ENCODE measurements at places on chromosomes 2 and 18.

- DNase-seq = no peak
Measured at GRCh38 chr2:73020306-73020656, 51.2 kb downstream of the SFXN5 start.

GRCh38 chr2:168084288-168084687, 163.1 kb downstream of the STK39 start:
- no peak for DNase-seq

DNA sequence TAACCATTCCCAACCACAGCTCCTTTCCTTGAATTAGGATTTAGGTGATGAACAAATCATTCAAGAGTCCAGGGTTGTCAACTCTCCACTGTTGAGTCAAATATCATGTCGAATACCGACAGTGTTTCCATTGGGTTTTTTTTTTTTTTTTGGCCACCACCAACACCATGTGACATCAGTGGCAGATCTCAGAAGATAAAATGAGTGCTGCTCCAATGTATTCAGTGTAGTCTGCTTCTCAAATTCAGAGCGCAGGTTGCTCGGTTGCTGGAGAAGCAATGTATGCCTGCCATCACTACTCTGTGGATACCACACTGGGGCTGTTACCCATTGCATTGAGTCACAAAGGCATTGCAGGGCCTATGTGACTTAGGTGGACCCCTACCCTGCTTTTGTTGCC, 10.8 kb upstream of the ATL2 start:
- DNase-seq = no peak

DNA sequence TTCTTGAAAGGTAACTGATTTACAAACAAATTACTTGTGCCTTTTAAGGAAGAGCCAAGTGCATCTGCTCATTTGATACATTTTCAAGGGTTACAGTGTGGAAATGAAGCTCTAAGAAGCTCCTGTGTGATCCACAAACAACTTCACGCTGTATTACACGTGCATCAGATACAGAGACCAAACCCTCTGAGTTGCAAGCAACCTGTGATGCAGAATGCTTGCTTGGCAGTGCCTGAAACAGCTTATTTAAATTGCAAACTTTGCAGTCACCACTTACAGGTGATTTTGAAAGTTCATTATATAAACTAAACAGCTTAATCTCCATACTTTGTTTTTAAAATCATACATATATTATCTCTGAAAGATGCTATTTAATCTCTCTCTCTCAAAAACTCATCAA, 50.1 kb downstream of the ZEB2 start:
- no peak for DNase-seq

DNA sequence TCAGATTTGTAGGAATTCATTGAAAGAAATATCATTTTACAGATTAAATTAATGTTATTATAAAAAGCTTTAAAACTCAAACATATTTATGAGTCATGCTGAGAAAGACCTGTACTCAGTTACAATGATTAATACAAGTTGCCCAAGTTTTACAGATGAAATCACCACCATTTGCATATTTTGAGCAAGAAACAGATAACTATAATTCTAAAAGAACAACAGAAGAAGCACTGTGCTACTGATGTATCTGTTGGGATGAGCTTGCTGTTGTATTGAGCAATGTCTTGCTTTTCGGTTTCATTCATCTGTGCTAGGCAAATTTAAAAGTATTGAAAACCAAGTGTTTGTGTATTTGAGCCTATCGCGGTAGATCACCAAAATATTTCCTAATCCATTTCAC, 1589.1 kb upstream of the ZEB2 start:
- DNase-seq = no peak

DNA sequence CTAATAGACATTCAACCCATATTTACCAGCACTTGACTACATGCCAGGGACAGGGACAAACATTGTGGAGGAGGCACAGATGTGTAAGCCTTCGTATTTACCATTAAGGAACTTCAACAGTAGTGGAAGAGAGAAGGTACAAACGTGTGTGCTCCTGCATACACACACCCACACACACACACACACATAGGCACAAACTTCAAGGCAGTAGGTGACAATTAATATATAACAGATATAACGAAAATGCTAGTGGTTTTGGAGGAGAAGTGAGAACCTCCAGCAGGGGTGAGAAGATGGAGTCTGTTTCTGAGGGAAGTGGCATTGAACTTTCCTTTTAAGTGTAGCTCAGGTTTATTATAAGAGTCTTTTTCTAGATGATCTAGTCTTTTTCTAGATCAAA, 231.1 kb downstream of the SETBP1 start:
- DNase-seq = no peak

DNA sequence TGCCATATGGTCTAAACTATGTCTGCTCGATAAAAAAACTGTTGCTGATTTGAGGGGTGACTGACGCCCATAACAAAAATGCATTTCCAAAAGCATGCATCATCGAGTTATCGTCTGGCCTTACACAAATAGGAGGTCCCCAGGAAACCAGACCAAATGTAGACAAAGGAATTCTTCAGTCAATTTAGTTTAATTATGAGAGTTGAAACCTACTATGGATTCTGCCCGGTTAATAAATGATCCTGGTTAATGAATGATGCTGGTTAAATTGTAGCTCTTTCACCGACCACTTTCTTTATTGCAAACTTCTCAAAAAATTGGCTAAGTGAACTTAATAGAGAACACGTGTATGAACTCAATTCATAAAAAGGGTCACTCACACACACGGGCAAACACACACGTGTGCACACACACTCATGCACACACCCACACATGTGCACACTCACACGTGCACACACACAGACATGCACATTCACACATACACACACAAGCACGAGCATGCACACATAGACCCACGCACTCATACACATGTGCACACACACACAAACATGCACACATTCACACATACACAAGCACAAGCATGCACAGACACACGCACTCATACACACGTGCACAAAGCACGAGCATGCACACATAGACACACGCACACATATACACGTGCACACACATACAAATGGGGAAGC, 59.0 kb upstream of the SALL3 start:
- no peak for DNase-seq

DNA sequence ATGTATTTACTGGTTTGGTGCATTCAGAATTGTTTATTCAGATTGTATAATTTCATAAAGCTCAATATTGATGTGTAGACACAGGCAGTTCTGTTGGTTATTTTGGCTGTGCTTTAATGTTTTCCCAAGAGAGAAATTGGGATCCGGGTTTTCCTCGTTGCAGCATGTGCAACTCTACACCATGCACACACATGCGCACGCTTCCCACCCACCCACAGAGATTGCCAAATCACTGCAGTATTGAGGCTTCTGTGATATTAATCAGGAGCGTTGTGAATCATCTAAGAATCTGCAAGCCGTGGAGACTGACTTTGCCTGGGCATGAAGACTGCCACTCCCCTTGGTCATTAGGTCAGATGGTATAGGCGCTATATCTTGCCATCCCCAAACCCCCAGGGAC, 571.5 kb downstream of the SLC4A3 start:
- DNase-seq = no peak

DNA sequence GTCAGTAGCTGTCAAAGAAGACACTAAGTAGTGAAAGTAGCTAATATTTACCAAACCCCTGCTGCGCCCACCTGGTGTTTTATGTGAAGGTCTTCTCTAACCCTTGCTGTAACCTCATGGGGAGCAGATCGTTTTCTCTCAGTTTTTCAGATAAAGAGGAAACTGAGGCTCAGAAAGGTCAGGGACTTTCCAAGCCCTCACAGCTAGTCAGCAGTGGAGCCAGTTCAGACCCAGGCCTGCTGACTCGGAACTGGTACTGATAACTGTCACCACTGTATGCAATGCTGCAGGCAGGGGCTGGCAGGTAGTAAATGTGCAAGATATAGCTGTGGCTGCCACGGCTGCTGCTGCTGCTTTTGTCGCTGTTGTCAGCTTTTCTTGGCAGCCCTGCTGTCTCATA, 69.1 kb downstream of the LRRFIP1 start:
- DNase-seq = peak; percentile 47

GRCh38 chr2:45237850-45238542, 228.7 kb upstream of the SIX2 start:
- peak; percentile 32 for DNase-seq

DNA sequence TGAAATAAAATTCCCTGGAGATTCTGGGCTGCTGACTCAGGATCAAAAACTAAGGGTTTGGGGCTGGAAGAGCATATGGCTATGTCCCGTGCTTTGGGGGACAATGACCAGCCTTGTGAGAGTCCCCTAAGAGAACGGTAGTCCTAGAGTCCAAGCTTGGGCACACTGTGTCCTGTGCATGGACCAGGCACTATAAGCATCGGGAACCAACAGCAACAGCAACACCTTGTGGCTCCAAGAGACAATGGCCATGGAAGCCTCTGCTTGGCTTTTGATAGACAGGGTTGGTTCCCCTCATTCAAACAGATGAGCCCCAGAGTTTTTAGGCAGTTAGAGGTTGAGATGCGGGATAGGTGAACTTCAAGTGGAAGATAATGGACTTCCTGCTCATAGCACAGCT, 294.4 kb upstream of the CHAC2 start:
- no peak for DNase-seq

DNA sequence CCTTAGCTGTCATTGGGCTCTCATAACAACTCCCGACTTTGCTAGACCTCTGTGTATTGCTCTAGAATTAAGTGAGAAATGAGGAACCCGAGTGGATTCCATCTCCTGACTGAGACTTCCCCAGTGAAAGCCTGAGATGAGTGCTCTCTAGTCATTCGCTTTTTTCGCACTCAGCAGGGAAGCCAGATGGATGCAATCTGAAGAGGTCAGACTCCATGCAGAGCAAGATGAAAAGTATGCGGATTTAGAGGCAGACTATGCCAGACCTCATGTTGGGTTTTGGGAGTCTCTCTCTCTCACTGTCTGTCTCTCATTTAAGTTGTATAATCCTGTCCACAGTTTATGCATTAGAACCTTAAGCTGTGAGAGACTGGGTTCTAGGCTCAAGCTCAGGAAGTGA, 88.6 kb downstream of the SLC5A7 start:
- DNase-seq = no peak

DNA sequence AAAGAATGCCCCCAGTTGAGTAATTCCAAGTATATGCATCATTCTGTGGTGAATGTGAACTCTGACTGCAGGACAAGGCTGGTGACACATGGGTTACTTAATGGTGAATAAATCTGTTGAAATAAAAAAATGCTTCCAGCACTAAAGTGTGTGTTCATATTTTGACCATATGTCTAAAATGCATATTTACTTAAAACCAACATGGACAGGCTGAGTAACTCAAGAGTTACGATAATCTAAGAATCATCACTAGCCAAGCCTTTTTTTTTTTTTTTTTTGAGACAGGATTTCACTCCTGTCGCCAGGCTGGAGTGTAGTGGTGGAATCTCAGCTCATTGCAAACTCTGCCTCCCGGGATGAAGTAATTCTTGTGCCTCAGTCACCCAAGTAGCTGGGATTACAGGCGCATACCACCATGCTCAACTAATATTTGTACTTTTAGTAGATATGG, 47.1 kb upstream of the CCBE1 start:
- DNase-seq = no peak

DNA sequence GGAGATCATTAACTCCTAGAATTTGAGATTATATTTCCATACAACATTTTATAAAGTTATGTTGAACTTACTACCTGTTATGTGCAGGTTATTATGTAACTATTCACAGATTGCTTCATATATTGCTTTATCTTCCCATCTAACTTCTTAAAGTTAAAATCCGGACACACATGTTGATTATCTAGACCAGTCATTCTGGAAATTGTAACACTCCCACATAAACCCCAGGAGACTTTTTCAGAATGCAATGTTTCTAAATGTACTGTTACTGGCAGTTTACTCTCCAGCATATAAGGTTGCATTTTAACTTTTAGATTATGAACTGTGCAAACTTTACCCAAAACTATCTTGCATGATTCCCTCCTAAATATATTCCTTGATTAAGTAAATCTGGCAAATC, 70.5 kb upstream of the FAM117B start:
- DNase-seq = no peak

- no peak for DNase-seq
Measured at GRCh38 chr2:129367107-129367506, 612.4 kb upstream of the RAB6C start.

DNA sequence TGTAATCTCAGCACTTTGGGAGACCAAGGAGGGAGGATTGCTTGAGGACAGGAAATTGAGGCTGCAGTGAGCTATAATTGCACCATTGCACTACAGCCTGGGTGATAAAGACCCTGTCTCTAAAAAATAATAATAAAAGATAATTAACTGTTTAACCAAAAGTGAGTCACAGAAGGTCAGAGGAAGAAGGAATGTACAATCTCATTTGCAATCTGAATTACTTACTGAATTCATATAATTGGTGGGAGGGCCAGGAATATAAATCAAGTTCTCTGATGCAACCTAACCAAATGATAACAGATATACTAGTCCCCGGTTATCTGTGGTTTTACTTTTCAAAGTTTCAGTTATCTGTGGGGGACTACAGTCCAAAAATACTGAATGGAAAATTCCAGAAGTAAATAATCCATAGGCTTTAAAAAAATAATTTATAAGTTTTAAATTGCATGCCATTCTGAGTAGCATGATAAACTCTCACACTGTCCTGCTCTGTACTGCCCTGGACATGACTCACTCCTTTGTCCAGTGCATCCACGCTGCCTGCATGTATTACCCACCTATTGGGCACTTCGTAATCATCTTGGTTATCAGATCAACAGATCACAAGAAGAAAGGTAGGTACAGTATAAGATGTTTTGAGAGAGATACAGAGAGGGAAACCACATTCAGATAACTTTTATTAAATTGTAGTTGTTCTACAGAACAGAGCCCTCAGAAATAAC, 12.8 kb upstream of the MATN3 start:
- DNase-seq = no peak

DNA sequence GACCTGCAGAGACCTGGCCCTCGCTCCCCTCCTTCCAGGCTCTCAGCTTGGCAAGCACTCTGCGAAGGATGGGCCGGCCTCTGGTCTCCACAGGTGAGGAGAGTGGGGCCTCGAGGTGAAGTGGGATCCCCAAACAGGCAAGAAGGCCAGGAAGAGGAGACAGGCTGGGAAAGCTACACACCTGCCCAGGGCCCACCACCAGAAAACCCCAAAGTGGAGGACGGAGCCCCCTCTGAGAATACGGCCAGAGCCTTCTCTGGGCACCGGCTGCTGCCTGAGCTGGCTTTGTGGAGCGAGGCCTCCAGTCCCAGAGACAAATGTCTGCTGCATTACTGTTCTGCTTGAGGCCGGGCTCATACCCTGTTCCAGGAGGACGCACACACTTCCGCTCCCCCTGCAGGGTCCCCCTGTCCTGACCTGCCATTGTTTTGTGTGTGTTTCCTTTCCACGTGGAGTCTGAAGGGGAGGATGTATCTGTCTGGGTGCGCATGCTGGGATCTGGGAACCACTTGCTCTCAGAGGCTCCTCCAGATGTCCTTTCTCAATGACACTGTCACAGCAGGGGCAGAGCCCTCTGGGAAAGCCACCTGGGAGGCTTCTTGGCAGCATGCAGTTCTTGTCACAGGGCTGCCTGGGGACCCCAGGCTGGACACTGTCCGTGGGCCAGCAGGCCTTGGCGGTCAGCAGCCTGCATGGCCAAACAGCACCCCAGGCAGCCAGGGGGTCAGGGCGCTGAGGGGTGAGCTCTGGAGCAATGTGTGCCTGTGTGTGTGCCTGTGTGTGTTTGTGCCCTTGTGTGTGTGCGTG, 20.8 kb downstream of the KCNF1 start:
- no peak for DNase-seq
